ENCODE measurements at places on chromosomes 11 and 22. TPM values are rescaled to one million over a fixed set of nuclear protein-coding genes. Genes with fewer than 3 reads are reported as not detected.

OPCML gene
- total RNA-seq = under 0.01 TPM

ROBO3 gene
- 18.7 TPM for total RNA-seq

CST6 gene
- total RNA-seq = not detected

TRIM66 gene
- 6.4 TPM for total RNA-seq

OR4A5 gene
- not detected for total RNA-seq

IL17REL gene
- not detected for total RNA-seq

C11orf86 gene
- total RNA-seq = not detected
